BJ (cell line): ENCODE measurements at places on chromosomes 1 and 21.
A peak's percentile ranks its signal among the peaks of the same experiment; 100 is the strongest.

GRCh38 chr1:47574451-47575165 is 136.8 kb downstream of the FOXD2 start:
- no peak for DNase-seq

DNA sequence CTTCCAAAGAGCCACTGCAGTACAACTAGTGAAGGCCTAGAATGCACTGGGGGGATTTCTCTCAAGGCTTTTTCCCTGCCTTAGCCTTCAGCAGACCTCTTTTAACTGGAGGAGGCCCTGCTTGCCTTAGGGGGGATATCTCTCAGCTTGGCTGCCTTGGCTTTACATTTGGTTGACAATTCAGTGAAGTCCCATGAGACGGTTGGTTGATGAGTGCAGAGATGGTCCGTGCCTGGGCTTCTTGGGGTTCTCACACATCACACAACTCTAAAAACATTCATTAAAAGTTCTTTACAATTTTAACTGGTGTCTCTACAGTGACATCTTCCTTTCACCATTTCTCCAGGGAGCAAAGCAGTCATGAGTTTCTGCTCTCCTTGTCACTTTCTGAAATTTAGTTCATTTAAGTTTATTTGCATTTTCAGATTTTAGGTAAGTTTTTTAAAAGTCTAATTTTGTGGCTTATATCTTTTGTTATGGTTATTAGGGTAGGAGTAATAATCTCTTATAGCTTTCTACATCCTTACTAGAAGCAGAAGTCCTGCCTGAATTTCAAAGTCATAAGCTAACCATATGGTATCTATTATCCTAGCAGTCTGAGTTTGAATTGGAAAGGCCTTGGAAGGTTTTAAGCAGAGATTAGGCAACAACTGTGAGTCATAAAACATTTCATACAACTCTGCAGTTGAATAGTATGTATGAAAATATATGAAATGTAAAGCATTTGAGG is 487.6 kb downstream of the DPYD start:
- DNase-seq = peak; percentile 79

- DNase-seq = no peak
These were observed 19.3 kb downstream of the F3 start for GRCh38 chr1:94522304-94522703.

DNA sequence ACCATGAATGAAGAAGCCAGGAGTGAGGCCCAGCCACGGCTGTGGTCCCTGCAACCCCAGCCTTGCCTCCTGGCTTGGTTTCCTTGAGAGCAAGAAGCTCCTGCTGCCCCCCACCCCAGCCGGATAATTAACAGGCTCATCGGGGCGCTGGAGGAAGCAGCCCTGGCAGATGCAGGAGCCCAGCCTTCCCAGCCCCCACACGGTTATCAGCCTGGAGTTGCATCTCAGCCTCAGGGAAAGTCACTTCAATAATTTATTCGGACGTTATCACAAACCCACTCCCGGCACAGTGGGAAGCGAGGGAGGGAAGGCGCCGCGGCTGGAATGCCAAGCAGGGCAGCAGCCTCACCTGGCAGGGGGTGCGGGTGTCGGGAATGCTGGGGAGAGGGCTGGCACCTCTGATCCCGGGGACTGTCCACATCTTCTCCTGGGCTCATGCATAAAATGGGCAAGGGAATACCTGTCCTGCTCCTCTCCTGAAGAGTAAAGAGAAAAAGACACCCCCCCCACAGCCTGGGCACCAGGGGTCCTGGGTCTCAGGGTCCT is 43.3 kb upstream of the LRP8 start:
- DNase-seq = no peak

DNA sequence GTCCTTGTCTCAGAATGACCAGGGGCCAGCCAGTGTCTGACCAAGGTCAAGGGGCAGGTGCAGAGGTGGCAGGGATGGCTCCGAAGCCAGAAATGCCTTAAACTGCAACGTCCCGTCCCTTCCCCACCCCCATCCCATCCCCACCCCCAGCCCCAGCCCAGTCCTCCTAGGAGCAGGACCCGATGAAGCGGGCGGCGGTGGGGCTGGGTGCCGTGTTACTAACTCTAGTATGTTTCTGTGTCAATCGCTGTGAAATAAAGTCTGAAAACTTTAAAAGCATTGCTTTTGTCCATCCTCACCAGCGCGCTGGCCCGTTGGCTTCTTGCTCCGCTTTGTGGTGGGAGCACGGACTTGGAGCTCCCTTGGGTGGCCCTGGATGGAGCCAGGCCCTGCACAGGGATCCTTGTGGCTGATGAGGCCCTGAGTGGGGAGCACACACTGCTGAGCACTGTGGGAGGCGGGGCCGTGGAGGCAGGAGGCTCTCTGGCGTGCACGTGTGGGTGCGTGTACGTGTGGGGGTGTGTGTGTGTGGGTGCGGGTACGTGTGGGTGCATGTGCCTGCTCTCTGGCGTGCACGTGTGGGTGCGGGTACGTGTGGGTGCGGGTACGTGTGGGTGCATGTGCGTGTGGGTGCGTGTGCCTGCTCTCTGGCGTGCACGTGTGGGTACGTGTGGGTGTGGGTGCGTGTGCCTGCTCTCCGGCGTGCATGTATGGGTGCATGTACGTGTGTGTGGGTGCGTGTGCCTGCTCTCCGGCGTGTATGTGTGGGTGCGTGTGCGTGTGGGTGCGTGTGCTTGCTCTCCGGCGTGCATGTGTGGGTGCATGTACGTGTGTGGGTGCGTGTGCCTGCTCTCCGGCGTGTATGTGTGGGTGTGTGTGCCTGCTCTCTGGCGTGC is 18.0 kb downstream of the RNF223 start:
- DNase-seq = no peak

DNA sequence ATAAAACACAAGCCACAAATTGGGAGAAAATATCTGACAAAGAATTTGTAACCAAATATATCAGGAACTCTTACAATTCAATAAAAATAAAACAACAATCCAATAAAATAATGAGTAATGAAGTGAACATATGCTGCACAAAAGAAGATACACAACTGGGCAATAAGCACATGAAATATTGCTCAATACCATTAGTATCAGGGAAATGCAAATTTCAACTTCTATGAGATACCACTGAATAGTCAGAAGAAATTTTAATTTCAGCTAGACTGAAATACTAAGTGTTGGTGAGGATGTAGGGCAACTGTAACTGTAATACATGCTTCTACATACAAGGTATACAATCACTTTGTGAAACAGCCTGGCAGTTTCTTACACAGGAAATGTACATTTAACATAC is 7.4 kb upstream of the ARHGAP29 start:
- no peak for DNase-seq

- DNase-seq = no peak
These were observed 266.7 kb upstream of the RAB4A start for GRCh38 chr1:229004066-229004833.

DNA sequence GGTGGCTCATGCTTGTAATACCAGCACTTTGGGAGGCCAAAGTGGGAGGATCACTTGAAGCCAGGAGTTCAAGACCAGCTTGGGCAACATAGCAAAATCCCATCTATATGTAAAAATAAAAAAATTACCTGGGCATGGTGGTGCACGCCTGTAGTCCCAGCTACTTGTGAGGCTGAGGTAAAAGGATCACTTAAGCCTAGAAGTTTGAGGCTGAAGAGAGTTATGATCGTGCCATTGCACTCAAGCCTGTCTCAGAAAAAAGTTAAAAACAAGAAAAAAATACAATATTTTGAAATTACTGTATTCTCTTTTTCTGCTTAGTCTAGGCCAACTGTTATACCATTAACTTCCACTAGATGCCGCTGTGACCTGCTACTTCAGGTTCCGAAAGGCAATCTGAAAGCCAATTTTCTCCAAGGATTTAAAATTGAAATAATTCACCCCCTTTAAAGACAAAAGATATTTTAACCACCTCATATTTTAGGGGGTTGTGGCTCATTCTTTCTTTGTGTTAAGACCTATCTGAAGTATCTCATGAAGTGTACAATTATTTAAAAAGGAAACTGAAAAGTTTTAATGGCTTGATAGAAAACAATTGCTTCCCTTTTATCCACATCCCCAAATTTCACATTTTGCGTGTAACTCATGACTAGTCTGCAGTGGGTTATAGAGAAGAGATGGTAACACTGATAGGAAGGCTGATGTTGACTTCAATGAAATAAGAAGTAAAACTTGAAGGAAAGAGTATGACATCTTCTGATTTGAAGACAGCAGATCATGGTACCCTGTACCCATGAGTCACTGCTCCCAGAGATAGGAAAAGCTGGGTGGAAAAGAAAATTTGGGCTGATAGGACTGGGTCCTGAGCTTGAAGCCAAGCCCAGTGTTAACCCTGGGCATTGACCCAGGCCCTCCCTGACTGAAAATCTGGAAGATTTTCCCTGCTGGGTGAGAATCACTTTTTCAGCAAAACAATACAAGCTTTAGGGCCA is 24.4 kb upstream of the CLDN14 start:
- no peak for DNase-seq

GRCh38 chr1:31201931-31202360 is 37.7 kb downstream of the NKAIN1 start:
- DNase-seq = no peak

- DNase-seq = no peak
These were observed 310.2 kb downstream of the PTPRU start for GRCh38 chr1:29546496-29546895.

DNA sequence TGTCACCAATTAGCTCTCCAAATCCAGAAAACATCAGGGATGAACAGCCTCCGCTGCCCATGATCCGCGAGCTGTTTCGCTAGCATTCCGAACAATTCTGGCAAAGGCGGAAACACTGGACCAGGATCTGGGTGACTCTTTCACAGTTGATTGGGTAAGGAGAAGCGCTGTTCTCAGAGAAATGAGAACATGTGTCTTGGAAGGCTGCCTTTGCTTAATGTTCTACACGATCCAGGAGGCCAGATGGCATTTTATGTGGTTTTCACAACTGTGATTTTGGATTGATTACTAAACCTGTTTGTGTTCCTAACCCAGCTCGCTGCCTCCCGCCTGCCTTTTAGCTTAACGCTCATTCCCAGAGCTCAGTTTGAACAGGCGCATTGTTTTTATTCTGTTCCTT is 144.0 kb downstream of the KIF26B start:
- peak; percentile 41 for DNase-seq

GRCh38 chr1:150268340-150268704 is 494 bp downstream of the APH1A start:
- no peak for DNase-seq

DNA sequence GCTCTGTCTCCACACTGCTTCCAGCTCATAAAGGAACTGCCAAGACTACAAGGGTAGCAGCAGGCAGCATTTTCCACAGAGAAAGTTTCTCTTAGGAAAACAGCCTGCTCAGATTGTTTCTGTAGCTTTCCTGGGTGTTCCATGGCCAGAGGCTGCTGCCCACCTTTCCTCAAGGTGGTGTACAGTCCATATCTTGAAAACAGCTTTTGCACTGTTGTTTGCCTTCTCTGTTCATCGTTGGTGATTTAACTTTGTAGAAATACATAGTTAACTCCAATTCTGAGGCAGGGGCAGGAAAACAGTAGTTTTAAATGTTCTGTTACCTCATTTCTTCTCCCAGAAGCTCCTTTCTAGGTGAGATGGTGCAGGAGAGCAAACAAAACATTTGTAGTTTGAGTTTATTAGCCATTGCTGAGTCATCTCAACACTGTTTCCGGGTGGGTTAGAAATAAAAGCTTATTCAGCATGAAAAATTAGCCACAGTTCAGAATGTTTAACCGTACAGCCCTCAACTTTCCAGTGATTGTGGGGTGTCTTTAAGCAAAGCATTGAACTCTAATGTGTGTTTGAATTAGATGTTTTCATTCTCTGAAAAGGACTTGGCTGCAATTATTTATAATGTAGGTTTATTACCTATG is 41.7 kb downstream of the DIP2A start:
- DNase-seq = no peak

GRCh38 chr1:92973203-92973897 is 12.1 kb upstream of the DIPK1A start:
- DNase-seq = no peak

DNA sequence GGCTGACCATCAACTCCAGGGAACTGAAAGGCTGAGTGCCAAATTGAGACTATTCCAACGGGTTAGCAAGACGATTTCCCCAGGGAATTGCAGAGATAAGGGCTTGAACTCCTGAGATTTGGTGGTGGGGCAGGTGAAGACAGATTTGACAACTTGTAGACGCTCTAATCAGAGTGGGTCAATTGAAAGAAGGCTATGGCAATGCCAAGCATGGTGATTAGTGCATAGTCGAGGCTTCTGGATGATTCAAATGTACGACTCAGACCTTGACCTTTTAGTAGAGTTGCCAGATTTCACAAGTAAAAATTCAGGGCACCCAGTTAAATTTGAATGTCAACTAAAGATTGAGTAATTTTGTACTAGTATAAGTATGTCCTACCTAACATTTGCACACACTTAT is 302.1 kb upstream of the SPAG17 start:
- no peak for DNase-seq

DNA sequence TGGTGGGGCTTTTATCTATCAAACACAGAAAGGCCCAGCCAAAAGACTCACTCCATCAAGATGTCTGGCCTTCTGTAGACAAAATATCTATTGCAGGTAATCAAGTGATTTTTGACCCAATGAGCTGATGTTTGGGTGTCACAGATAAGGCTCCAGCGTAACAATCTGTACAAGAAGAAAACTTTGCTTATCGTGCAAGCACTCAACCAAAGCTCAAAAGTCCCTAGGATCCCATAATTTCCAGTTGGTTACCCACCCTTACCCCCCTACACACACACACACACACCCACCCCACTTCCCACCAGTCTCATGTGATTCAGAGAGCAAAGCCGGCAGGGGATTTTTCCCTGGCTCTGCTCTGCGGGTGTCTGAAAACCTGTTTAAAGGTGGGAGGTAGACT is 5.8 kb downstream of the ITPKB start:
- no peak for DNase-seq

DNA sequence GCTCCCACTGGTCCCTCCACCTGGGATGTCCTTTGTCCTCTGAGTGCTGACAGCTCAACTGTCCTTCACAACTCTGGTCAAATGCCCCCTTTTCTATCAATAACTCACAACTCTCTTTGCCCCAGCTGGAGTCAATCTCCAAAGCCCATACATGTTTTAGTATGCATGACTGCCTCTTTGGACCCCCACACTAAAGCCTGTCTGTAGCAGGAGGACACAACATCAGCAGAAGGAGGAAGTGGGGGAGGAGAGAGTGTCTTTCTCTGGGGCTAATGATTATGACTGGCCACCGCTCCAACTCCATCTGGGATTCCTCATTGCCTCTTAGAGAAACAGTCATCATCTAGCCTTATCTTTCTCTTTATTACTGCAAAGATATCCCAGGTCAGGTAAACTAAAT is 186.6 kb upstream of the FGGY start:
- no peak for DNase-seq

GRCh38 chr1:233656032-233656635 is 42.2 kb downstream of the KCNK1 start:
- no peak for DNase-seq

- no peak for DNase-seq
These were observed 286.7 kb downstream of the BACH1 start for GRCh38 chr21:29585462-29585861.
